Germinal center (tissue), 1 donor: ENCODE measurements at places on chromosomes 1 and 21.
A peak's percentile ranks its signal among the peaks of the same experiment; 100 is the strongest.

DNA sequence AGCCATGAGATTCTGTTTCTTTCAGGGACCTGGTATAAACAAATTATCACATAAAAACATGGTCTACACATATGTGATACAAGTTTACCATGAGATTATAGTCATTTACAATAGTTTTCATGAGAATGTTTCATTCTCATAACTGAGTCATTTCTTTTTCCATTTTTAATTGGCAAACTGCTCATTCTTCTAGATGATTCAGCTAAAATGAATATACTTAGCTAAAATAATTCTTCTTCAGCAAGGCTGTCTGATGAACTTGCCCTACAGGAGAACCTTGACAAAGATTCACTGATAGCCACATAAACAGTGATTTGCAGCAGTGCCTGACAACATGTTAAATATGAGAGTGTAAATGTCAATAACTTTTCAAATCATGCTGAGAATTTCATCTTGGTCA lies 253.2 kb downstream of the FMN2 start:
- DNase-seq = no peak

DNA sequence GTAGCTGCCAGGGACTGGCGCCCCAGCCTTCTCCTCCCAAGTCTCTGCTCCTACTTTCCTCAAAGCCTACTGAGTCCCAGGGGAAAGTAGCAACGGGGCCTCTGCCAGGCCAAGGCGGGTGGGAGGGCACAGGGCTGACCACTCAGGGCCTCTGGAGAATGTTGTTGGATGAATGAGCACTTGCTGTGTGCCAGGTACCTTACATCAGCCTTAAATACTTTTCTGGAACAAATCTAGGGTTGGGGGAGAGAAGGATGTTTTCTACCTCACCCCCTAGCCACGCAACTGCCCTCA lies 119.3 kb upstream of the ZBTB40 start:
- no peak for DNase-seq

DNA sequence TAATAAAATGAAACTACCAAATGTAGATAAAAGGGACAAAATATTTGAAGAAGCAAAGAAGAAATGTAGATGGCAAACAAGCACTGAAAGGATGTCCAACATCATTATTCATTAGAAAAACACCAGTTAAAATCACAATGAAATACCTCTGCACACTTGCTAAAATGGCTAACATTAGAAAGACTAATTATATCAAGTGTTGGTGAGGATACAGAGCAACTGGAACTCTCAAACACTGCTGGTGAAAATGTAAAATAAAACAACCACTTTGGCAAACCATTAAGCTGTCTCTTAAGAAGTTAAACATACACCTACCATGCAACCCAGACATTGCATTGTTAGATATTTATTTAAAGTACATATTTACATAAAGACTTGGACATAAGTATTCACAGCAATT lies 138.6 kb upstream of the FGGY start:
- DNase-seq = no peak

GRCh38 chr1:155061381-155062150 lies 2.0 kb upstream of the EFNA4 start:
- DNase-seq = peak; percentile 95

DNA sequence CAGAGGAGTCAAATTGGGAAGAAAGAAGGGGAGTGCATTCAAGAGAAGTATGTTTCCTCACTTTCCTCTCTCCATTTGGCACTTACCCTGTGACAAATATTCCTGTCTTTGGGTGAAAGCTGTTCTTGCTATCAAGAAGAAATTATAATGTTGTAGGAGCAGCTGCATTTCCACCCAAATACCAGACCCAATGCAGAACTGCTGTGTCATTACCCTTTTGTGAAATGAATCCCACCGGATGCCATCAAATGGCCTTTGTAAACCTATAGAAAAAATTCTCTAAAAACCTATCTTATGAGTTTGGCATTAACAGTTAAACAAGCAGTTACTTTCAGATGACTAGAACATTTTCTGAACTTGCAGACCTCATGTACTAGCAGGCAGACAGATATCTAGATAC lies 16.7 kb upstream of the PALMD start:
- DNase-seq = no peak

DNA sequence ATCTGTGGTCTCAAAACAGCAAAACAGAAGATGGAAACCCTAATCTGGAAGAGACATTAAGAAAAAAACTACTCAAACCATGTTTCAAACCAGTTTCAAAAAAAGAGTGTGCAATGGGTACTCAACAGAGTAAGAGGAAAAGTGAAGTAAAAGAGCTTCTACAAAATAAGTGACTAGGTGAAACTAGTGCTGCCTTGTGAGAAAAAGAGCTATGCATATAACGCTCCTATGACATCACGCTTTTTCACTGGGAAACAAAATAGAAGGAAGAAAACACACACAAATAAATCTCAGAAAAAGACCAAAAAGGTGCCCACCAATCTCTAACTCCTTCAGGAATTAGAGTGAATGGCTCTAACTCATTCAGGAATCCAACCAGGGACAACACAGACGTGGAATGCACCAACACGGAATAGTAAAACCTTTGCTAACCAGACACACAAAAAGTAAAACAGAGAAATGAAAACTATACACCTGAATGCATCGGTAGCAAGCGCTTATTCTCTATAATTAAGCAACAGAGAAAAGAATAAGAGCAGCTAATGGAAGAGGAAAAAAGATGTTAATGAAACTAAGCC lies 1.3 kb downstream of the FOXJ3 start:
- DNase-seq = no peak

DNA sequence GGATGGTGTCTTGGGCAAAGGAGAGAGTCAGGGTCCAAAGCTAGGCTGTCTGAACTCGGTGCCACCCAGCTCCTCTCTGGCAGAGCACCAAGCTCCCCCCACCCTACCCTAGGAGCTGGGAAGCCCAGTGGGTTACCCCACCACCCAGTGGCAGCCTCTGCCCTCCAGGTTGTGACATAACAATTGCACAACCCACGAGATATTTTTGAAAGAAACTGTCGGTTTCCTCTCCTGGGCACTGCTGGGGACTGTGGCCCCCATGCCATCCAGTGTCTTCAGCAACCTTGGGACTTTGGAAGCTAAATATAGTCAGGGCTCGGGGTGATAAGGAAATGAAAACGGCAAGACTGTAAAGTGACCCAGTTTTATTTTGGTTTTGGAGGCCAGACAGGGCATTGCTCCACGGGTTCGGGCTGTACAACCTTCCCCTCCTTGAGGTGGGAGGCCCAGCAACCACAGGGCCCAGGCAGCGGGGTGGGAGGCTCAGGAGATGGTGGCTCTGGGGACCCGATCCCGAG lies 1.4 kb downstream of the CITED4 start:
- no peak for DNase-seq

GRCh38 chr1:207026104-207026534 lies 6.4 kb downstream of the C1orf116 start:
- no peak for DNase-seq

GRCh38 chr1:29310616-29311180 lies 74.4 kb downstream of the PTPRU start:
- no peak for DNase-seq

- DNase-seq = no peak
These were observed 546.6 kb upstream of the TMPRSS15 start for GRCh38 chr21:18950045-18950740.

DNA sequence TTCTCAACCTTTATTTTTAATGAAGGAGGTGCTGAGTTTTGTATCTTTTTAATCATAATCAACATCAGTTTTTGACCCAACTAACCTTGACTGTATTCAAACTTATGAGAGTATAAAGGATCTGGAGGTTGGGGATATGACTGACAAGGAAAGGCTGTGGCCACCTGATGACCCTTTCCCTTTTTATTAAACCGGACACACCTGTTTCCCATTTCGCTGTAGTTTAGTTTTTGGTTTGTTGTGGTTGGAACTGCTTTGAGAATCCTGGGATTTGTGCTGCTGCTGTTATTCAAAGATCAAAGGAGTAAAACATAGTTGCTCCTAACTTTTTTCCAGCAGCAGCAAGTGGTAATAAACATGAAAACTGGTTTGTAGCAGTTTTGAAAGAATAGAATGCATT lies 12.4 kb downstream of the PRPF38A start:
- no peak for DNase-seq

GRCh38 chr1:229842302-229843255 lies 216.5 kb downstream of the URB2 start:
- DNase-seq = no peak

GRCh38 chr1:175822580-175822979 lies 79.2 kb upstream of the TNR start:
- DNase-seq = no peak

- no peak for DNase-seq
These were observed 10.2 kb downstream of the CD52 start for GRCh38 chr1:26327956-26328362.

GRCh38 chr1:225816643-225817538 lies 7.0 kb downstream of the EPHX1 start:
- no peak for DNase-seq

- no peak for DNase-seq
These were observed 44.2 kb downstream of the PTPRU start for GRCh38 chr1:29280409-29281131.

- DNase-seq = peak; percentile 33
These were observed at the start of gene GPR161 for GRCh38 chr1:168136709-168137514. GPR161 (minus strand) TSS chr1:168136930; CDS start chr1:168104850, 32,080 bp downstream.

DNA sequence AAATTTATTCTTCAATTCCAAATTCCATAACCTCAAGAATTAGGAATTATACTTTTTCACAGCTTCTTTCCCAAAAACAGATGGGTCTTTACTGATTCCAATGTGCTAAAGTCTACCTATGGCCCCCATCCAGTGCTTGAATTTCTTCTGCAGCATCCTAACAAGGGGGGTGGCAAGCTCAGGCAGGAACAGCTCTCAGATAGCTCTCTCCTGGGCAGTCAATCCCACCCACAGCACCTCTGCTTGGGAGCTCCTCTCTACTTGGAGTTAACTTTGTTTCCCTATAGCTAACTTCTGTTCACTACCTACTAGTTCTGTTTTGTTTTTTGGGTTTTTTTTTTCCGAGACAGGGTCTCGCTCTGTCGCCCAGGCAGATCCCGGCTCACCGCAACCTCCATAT lies 12.1 kb downstream of the RBBP5 start:
- DNase-seq = no peak

- no peak for DNase-seq
These were observed 2.8 kb downstream of the DDOST start for GRCh38 chr1:20658166-20658915.

- no peak for DNase-seq
These were observed 32.8 kb downstream of the ELK4 start for GRCh38 chr1:205598841-205599668.

GRCh38 chr1:6257541-6258069 lies 3.3 kb downstream of the GPR153 start:
- no peak for DNase-seq

- no peak for DNase-seq
These were observed 35.4 kb downstream of the CHRM3 start for GRCh38 chr1:239421811-239422210.

DNA sequence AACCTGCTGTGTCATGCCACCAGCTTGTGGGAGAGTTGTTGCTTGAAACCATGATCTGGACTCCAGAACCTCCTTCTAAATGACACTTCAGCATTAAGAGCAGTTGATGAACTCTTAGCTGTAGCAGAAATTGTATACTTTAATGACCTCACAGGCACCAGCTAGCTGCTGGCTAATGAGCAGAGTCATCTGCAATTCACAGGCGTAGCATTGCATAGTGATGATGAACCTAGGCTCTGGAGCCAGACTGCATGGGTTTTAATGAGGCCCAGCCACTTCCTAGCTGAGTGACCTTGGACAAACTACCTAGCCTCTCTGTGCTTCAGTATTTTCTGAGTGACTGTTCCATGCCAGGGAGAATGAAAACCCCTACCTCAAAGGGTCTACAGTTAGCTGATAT lies 407.1 kb downstream of the LMO4 start:
- DNase-seq = no peak

DNA sequence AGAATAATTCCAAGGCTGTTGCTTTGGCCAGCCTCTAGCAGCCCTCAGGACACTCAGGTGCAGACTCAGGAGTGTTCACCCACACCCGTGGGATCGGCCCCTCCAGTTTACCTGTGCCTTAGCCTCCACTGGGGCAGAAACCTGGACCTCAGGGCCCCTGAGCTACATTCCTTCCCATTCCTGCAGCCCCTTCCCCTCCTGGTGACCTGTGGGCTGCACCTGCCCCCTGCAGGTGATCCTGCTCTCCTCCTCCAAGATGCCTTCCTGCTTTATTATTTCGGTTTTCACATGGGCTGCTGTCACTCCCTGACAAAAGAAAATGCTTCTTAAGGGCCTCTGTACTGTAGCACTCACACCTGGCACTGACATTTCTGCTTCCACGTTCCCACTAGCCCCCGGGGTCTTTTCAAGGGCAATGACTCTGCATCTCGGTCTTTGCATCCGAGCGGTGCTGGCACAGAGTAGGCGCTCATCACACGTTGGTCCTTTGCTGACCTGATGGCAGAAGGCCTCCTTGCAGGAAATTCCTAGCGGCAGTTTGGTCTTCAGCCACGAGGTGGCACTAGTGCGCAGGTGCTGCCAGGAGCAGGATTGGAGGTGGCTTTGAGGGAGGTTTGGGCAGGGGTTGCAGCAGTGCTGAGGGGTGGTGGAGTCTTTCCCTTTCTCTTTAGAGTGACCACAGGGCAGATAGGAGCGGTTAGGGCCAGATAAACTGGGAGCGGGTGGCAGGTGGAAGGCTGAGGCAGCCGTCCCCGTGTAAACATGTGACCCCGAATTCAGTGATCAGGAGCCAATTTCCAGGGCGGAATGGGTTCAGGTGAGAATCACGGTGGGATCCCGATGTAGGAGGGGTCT lies 25.3 kb upstream of the ETV3 start:
- DNase-seq = peak; percentile 69

DNA sequence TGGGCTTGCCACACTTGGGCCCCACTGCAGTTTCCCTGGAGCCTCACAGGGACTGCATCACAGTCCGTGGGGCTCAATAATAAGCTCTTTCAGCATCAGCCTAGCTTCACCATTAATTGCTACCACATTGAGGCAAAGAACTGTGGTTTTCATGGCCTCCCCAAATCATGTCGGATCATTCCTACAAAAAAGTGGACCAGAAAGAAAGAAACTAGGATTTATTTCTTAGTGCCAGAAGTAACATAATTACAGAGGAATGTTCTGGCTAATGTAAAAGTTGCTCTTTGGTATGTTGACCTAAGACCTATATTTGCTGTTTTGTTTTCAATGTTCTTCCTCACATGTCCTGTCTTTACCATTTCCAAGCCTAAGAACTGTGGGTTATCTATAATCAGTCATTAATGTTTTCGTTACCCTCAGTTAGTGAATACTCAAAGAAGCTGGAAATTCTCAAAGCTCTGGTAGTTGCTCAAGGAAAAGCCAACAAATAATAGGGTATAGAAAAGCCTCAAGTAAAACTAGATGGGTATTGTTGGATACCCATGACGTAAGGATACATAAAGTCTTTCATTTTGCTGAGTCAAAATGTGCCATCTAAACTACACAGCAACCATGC lies 173.9 kb downstream of the LTN1 start:
- DNase-seq = no peak

GRCh38 chr1:201320168-201320788 lies 37.0 kb downstream of the PKP1 start:
- DNase-seq = no peak
